ENCODE measurements at places on chromosomes 16 and 17.

- no peak for DNase-seq
These were observed 21.5 kb downstream of the TAT start for GRCh38 chr16:71555230-71555891.

DNA sequence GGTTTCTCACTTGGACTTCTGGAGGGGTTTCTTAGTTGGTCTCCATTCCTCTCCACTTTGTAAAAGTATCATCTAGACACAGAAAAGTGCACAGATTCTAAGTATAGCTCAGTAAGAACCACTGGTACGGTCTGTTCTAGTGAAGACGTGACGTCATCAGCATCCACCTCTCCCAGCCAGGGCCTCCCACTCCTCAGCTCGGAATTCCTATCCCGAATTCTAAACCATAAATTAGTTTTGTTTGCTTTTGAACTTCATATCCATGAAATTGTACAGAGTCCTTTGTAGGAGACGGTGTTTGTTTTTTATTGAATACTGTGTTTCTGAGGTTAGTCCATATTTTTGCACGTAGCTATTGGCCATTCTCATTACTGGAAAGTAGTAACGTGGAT lies 25.5 kb downstream of the FOXK2 start:
- no peak for DNase-seq

- DNase-seq, result no peak
These were observed 20.8 kb downstream of the ABCC1 start for GRCh38 chr16:15970202-15970601.

DNA sequence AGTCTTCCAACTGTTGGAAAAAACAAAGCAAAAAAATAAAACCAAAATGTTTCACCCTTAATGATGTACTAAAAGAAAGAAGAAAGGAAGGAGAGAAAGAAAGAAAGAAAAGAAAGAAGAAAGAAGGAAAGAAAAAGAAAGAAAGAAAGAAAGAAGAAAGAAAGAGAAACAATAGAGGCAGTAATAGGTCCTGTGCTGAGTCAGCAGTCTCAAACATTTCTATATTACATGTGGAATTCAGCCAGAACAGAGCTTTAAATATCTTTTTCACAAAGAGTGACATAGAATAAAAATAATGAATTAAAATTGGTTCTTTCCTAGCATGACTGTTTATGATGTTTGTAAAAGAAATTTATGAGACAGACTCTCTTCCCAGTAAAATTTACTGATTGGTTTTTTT lies 1135.3 kb upstream of the CDH8 start:
- DNase-seq, result no peak

DNA sequence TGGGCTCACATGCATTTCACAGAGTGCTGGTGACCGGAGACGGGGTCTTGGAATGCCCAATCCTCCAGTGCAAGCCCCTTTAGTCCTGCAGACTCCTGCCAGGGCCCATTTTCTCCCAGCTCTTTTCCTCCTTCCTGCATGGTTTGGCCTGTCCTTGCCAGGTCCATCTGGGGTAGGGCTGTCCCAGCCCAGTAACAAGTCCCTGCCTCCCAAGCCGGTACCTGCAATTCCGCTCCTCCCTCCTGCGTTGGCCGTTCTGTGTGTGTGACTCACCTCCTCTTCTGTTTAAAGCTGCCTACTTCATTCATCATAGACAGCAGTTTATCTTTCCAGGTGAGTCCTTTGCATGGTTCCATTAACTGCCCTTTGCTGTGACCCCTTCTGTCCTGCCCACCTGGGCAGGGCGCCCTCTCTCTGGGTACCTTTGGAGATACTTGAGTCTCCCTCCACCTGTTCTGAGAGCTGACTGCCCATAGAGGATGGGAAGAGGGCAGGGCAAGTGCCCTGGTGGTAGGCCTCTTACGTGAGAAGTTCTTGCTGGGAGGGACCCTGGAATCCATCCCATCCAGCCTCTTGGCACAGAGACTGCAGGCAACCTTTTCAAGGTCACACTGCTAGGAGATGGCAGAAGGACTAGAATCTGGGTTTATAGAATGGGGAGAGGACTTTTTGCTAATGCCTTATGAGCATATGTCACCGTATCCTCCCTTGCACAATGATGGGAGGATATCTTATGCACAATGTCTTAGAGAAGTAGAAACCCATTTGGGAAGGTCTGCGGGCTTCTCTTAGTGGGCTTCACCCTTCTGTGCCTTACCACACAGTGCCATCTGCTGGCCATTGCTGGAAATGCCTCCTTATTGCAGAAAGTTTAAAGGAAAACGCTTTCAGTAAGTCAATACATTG lies 29.7 kb upstream of the LGALS9 start:
- peak; percentile 67 for DNase-seq

GRCh38 chr16:30356401-30357084 lies 1.4 kb upstream of the CD2BP2 start:
- no peak for DNase-seq

- peak; percentile 32 for DNase-seq
These were observed at the start of gene TGFB1I1 for GRCh38 chr16:31471875-31472708. TGFB1I1 (plus strand) TSS chr16:31472152; CDS start chr16:31472189, 37 bp downstream.

DNA sequence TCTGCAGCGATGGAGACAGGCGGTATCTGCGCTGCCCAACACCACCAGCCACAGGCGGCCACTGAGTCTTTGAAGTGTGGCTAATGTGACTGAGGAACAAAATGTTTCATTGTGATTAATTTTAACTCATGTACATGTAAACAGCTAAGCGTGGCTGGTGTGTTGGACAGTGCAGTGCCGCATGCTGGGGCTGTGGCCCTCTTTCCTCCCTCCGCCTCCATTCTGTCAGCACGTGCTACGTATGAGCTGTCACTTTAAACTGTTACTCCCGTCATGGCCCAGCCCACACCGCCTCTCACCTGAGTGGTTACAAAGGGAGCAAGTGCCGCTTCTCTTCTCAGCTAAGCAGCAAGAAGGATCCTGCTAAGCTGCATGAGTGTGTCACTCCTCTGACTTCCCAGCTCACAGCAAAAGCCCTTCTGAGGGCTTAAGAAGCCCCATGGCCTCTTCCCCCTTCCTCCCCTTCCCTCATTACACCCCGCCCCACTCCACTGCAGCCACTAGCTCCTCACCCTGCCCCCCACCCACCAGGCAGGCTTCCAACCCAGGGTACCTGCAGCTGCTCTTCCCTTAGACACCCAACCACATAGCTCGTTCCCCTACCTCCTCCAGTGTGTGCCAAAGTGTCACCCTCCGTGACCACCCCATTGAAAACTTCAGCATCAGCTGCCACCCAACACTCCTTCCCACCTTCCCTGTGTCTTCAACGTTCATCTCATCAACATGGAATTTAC lies 15.0 kb downstream of the HASPIN start:
- DNase-seq, result no peak

- no peak for DNase-seq
These were observed 251.3 kb downstream of the NTN1 start for GRCh38 chr17:9272501-9273200.

DNA sequence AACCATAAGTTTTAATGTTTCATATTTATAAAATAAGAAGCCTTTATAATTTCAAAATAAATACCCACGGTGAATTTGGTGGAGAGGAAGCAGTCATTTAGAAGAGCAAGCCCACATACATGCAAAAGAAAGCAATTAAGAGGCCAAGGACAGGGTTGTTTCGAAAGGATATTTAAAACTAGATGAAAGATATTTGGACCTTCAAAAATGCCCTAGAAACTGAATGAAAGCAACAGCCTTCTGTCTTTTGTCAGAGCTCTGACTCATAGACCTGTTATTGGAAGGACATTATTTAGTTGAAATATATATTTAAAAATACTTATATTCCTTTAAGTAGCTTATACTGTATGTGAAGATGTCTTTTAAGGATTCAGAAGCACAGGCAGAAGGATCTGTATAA lies 8.6 kb upstream of the METTL9 start:
- DNase-seq, result no peak

DNA sequence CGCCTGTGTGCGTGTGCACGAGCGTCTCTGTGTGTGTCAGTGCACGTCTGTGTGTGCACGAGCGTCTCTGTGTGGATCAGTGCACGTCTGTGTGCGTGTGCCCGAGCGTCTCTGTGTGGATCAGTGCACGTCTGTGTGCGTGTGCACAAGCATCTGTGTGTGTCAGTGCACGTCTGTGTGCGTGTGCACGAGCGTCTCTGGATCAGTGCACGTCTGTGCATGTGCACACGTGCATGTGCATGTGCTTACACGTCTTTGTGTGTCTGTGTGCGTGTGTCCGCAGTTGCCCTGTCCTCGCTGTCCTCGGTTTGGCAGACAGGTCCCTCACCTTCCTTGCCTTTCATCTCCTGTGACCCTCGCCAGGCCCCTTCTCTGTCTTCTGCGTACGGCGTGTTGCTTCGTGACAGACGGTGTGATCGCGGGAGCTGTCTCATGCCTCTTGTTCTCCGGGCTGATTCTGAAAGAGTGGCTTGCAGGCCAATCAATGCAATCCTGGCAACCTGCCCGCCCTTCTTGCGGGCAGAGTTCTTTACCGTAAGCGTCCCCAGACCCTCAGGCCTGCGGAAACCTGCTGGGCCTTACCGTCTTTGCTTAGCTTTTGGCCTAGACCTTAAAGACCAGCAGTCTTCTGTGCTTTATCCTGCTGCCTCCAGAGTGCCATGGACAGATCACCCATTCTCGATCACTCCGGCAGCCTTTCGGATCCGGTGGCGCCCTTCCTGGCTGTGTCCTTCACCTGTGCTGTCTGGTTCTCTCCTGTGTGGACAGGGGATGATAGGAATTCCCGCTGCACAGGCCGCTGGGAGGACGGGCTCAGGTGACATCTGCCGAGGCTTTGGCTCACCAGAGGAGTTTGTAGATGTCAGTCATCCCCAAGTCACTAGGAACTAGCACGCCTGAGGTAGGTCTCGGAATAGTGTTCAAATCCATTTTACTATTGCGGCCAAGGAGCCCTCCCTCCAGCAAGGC lies 18.5 kb downstream of the MLYCD start:
- no peak for DNase-seq

GRCh38 chr16:5971106-5971505 lies 873.5 kb upstream of the EEF2KMT start:
- no peak for DNase-seq

DNA sequence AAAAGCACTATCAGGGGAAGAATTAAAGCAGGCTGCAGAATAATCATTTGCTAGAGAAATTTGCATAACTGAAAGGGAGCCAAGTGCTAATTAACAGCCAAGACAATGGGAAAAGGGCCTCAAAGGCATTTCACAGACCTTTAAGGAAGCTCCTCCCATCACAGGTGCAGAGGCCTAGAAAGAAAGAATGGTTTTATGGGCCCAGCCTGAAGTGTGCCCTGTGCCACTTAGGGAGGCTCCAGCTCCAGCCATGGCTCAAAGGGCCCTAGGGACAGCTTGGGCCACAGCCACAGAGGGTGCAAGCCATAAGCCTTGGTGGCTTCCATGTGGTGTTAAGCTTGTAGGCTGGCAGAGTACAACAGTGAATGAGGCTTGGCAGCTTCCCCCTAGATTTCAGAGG lies 50.1 kb downstream of the RNF112 start:
- DNase-seq, result peak; percentile 40

GRCh38 chr17:29573871-29574731 lies 5.6 kb downstream of the TP53I13 start:
- DNase-seq, result no peak

GRCh38 chr17:51085150-51085805 lies 35.4 kb downstream of the SPAG9 start:
- no peak for DNase-seq

GRCh38 chr16:50584033-50584722 lies 36.0 kb downstream of the NKD1 start:
- no peak for DNase-seq

DNA sequence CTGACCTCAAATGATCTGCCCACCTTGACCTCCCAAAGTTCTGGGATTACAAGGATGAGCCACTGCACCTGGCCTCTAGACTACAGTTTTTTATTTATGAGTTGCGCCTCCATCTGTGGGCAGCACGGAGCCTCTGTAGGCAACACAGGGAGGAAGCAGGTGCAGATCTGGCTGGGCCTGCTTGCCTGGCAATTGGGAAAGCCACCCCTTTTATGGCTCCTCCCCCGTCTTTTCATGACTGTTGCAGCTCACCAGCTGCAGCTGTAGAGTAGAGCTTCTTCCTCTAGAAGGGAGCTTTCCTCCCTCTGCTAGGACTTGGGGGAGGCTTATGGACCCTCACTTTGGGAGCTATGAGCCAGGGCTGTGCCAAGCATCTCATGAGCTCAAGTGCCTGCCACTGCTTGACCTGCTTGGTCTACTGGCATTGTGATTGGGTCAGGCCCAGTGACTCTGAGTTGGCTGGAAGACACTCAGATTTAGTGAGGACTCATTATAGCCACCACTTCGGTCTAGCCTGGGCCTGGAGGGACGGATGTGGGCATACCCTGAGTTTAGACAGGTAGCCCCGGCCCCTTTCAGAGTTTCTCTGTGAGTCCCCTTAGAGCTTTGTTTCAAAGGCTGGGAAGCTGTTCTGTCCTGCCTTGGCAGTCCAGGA lies 6.9 kb upstream of the SLC7A6 start:
- no peak for DNase-seq

GRCh38 chr17:17580662-17581470 lies 10.6 kb downstream of the PEMT start:
- no peak for DNase-seq

DNA sequence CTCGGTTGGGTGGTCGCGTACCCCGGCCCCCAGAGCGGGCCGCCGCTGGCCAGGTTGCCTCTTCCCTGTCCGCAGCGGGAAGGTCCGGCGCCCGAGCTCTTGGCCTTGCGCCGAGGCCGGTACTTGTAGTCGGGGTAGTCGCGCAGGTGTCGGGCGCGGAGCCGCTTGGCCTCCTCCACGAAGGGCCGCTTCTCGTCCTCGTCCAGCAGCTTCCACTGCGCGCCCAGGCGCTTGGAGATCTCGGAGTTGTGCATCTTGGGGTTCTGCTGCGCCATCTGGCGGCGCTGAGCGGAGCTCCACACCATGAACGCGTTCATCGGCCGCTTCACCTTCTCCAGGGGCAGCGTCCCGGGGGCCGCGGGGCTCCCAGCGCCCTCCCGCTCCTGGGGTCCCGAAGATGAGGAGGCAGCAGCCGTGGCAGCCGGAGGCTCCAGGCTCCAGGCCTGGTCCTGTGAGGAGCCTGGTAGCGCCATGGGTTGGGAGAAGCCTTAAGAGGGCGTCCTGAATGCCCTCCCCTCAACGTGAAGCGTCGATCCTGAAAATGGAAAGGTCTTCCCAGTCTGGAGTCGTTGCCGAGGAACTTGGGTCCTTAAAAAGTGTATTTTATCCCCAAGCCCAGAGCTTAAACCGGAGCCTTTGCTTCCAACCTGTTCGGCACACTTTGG lies 558 bp downstream of the SOX15 start:
- DNase-seq, result peak; percentile 87
